ENCODE measurements at places on chromosomes 11 and 22.

DNA sequence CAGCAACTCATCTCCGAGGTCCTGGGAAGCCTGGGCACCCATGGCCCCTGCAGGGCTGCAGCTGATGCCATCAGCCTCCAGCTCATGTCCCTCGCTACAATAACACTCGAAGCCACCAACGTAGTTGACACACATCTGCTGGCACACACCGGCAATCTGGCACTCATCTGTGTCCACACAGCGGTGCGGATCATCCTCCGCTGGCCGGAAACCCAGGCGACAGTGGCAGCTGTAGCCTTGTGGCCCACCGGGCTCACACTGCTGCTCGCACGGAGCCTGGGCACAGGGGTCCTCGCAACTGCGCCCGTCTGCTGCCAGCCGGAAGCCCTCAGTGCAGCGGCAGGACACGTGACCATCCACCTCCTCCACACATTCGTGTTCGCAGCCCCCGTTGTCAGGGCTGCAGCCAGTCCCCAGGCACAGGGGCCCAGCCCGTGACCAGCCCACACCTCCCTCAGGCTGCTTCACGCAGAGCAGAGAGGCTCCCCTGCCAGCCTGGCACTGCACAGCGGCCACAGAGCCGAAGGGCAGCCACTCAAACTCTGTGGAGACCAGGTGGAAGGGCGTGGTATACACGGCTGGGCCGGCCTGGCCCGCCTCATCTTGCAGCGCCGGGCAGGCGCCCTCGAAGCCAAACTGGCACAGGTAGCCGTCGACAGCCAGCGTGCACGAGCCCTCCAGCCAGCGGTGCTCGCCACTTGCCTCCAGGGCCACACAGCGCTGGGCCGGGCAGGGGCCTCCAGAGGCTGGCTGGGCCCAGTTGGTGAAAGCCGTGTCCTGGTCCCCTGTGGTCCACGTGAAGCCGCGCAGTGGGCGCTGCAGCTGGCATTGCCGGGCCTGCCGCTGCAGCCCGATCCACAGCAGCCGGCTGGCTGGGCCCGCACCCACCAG lies 678 bp downstream of the CD248 start:
- DNase-seq: no peak

GRCh38 chr11:9887472-9887871 lies 223.6 kb downstream of the SWAP70 start:
- DNase-seq: no peak

- no peak for DNase-seq
These were observed 39.7 kb downstream of the TIMP3 start for GRCh38 chr22:32841175-32841574.

- no peak for DNase-seq
These were observed 103.6 kb upstream of the HSD17B12 start for GRCh38 chr11:43576803-43577521.

GRCh38 chr11:102513869-102514268 lies 16.7 kb downstream of the MMP7 start:
- no peak for DNase-seq

DNA sequence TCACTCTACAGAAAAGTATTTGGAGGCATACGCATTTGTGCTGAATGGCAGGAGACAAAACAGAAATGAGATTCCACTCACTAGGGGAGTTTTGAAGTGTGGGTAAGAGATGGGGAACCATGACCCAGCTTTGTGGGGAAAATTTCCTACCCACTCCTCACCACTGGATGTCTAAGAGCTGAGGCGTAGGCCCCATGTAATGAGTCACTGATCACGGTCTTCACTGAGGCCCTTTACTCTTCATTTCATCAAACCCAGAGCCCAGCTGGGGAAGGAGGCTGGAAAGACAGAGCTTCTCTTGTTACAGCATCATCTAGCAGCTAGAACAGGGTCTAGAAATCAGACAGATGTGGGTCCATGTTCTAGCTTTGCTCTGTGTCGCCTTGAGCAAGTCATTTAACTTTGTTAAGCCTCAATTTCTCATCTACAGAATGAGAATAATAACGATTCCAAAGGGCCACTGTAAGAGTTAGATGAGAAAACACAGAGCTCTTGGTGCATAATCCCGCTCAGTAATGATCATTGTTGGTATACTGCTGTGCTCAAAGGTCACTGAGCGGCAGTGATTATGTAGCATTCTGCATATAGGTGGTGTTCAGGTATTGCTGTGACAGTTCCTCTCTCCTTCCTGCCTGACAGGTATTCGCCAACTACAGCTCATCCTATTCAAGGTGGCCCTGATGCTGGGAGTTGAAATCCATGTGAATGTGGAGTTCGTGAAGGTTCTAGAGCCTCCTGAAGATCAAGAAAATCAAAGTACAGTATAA lies 97.2 kb downstream of the MICAL2 start:
- no peak for DNase-seq

GRCh38 chr22:41779929-41780505 lies 20.5 kb upstream of the CCDC134 start:
- DNase-seq: no peak

DNA sequence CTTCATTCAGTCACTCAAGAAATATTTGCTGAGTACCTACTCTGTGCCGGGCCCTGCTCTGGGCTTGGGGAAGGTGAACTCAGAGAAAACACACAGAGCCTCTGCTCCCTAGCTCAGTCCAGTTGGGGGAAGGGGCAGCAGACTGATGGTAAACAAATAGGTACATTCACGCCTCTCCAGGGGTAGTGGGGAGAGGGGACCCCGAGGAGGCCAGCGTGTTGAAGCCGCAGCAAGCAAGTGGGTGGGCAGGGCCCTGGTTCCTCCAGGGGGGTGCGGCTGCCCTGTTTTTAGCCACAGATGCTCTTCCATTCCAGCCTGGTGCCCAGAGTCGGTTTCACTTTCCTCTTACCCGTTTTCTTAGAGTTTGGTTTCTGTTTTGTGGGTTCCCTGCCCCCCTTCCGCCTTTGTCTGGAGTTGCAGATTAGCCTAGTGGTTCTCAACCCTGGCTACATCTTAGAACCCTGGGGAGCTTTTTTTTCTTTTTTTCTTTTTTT lies 8.7 kb downstream of the DRAP1 start:
- DNase-seq: no peak

- DNase-seq: no peak
These were observed 192.6 kb downstream of the DSCAML1 start for GRCh38 chr11:117604336-117604995.

GRCh38 chr11:102330231-102330630 lies 12.9 kb downstream of the BIRC3 start:
- DNase-seq: no peak

DNA sequence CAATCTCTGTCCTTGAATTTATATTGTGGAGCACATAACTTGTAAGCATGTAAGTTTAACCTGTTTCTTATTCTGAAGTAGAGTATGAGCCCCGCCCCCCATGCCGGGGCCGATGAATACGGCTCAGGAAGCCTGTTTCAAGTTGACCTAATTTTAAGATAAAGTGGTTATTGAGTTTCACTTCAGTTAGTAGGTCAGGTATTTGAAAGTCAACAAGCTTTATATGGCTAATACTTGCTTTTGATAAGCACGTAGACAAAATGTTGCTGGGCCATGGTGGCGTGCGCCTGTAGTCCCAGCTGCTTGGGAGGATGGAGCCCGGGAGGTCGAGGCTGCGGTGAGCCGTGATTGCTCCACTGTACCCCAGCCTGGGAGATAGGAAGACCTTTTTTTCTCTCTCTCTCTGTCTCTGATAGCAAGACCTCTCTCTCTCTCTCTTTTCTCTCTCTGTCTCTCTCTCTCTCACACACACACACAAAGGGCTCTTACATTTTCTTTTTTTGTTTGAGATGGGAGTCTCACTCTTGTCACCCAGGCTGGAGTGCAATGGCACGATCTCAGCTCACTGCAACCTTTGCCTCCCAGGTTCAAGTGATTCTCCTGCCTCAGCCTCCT lies 14.4 kb downstream of the YWHAH start:
- no peak for DNase-seq

- peak; percentile 80 for DNase-seq
These were observed 1.2 kb downstream of the TSPO start for GRCh38 chr22:43152357-43153071.

DNA sequence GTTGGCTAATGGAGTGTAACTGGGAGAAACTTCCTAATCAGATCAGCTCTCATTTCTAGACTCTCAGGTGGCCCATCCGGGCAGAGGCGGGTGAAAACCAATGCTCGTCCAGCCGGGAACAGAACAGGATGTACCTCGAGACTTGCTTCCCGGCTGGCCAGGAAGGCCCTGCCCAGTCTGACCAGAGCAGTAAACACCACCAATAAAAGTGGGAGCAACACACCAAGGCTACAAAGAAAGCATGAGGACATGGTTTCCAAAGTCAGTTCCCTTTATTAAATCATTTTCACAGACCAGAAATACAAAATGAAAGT lies 940 bp upstream of the TNKS1BP1 start:
- peak; percentile 87 for DNase-seq

GRCh38 chr22:25447686-25448434 lies 116.6 kb upstream of the GRK3 start:
- peak; percentile 92 for DNase-seq

DNA sequence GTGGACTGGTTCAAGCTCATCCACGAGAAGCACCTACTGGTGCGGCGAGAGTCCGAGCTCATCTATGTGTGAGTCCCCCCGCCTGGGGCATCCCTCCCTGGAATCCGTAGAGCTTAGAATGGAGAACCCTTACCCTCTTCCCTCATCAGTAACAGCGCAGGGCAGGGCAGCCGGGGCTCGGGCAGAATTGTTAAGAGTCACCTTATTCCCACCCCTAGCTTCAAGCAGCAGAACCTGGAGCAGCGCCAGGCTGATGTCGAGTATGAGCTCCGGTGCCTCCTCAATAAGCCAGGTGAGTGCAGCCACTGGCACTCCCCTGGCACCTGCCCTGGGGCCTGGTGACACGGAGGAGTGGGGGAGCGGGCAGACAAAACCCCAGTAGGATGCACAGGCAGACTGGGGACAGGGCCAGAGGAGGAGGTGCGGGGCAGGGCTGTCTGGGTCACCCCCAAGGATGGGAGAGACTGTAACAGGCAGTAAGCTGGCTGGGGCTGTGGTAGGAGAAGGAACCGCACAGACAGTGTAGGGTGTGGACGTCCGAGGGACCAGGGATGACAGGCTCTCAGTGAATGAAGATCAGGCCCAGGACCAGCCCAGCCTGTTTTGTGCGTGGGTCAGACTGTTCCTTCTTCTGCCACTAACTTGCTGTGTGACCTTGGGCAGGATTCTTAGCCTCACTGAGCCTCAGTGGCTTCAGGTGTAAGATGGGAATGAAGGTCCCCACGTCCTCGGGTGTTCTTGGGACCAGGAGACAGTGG lies 20.4 kb downstream of the C22orf23 start:
- no peak for DNase-seq

DNA sequence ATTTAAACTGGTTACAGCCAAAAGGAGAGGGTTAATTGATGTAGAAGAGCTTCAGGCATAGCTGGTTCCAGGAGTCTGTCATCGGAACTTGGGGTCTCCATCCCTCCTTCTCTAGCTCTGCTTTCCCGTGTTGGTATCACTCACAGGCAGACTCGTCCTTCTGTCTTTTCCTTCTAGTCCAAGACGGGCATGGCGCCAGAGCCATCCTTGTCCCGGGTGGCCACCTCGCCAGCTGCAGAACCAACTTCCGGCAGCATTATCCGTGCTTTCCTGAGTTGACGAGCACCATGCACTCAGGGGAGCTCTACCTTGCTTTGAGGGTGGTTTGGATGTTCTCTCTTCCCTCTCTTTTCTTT lies 14.7 kb downstream of the LINC01488 start:
- no peak for DNase-seq

- DNase-seq: no peak
These were observed 128.3 kb downstream of the CRYBB2 start for GRCh38 chr22:25347752-25348102.

- DNase-seq: no peak
These were observed 3.2 kb upstream of the SYT8 start for GRCh38 chr11:1831338-1832210.

- peak; percentile 93 for DNase-seq
These were observed 227.0 kb downstream of the ADAMTS15 start for GRCh38 chr11:130675371-130675821.
